Brain pericyte (primary cell): ENCODE measurements at places on chromosomes 5 and 9.

DNA sequence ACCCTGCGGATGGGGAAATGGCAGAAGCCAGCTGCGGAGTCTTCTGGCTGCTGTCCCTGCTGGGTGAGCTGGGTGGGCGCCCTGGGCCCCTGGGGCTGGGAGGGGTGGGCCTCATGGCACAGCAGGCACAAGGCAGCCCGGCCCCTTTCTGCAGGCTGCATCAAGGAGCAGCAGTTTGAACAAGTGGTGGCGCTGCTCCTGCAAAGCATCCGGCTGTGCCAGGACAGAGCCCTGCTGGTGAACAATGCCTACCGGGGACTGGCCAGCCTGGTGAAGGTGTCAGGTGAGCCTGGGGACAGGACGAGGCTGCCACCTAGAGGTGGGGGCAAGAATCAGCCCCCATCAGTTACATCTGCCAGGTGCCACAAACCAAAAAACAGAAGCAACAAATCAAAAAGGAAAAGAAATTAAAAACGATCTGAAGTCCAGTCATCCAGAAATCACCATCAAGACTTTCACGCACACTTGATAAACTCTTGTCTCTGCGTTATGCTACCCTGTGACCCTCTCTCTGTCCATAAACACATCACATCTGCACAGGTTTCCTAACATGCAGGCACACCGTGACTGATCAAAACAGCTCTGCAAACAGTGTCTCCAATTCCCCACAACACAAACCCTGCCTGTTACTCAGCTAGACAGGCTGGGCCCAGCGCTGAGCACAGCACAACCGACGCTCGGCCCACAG lies 13.9 kb downstream of the REXO4 start:
- no peak for DNase-seq

- no peak for DNase-seq
These were observed 272.4 kb downstream of the CDK5RAP2 start for GRCh38 chr9:120307599-120307998.

DNA sequence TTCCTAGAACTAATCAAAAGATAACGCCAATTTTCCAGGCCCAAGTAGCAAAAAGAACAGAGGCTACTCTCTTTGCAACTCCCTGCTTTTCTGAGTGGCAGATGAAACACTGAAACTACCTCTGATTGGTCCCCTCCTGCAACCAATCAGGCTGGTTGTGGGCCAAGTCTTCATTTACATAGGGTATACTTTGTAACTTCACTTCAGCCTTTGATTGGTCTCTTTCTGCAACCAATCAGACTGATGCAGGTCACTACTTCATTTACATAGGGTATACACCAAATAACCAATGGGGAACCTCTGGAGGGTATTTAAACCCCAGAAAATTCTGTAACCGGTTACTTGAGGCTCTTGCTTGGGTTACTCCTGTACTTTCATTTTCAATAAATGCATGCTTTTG lies 289.6 kb downstream of the MED10 start:
- no peak for DNase-seq

DNA sequence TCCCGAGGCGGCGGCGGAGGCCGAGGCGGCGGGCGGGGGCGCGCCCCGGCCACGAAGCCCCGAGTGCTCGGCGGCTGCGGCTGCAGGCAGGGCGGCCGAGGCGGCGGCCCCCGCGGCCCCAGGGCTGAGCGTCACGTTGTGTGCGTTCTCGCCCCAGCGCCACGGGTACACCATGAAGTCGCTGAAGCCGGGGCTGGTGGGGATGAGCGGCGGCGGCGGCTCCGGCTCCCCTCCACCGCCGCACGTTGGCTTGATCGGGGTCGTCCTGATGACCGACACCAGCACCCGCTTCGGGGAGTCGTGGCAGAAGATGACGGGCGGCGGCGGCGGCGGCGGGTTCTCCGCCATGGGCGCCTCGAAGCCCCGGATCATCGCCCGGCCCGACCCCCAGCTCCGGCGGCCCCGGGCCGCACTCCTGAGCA lies 498 bp downstream of the ZNF367 start:
- DNase-seq, result no peak

- DNase-seq, result no peak
These were observed 386.3 kb downstream of the BNC2 start for GRCh38 chr9:16484180-16484579.
